Left ventricle myocardium superior (tissue), 1 donor: ENCODE measurements at places on chromosomes 11 and 22.

- no peak for DNase-seq
These were observed 36.0 kb downstream of the CAPN1 start for GRCh38 chr11:65217441-65218423.

DNA sequence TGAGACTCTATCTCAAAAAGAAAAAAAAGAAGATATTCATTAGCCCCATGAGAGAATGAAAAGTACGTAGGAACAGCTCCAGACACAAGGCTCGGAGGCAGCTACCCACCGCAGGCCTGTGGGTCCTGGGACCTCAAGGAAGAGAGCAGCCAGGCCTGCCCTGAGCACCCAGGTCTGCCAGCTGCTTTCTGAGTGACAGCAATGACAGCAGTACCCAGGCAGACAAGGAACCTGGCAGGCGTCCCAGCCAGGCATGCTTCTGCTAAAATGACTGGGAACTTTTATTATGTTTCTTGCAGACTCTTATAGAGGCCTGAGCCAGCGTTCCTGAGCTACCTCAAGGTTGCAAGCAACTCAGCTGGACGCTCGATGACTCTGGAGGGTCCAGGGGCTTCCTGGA lies 31.6 kb downstream of the CPT1A start:
- peak; percentile 92 for DNase-seq

DNA sequence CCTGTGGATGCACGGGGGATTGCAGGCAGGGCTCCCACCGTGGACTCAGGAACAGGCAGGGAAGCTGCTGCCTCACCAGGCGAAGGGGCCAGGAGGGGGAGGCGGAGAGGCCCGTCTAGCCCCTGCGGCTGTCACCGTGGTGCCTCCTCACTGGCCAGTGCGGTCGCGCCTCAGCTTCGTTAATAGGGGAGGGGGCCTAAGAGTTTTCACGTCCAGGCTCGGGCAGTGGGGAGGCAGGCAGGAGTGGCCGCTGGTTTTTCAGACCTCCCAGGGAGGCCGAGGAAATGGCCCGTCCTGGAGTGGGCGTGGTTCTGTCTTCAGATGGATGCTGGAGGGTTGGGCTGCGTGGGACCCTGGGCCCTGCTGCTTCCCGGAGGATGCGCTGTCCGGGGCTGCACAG lies 91.1 kb upstream of the B3GAT1 start:
- DNase-seq, result no peak

- DNase-seq, result no peak
These were observed 1.5 kb downstream of the TIMM10 start for GRCh38 chr11:57529012-57529411.

- peak; percentile 81 for DNase-seq
These were observed at the start of gene LRRC32 for GRCh38 chr11:76670485-76671236. Gene LRRC32, minus strand, starts transcription at chr11:76670747. Its CDS starts 4,793 bp downstream, at chr11:76665954.
